Upper lobe of left lung (tissue), 6 donors: ENCODE measurements at places on chromosomes 2 and 18. TPM values are rescaled to one million over a fixed set of nuclear protein-coding genes. Genes with fewer than 3 reads are reported as not detected.

DNA sequence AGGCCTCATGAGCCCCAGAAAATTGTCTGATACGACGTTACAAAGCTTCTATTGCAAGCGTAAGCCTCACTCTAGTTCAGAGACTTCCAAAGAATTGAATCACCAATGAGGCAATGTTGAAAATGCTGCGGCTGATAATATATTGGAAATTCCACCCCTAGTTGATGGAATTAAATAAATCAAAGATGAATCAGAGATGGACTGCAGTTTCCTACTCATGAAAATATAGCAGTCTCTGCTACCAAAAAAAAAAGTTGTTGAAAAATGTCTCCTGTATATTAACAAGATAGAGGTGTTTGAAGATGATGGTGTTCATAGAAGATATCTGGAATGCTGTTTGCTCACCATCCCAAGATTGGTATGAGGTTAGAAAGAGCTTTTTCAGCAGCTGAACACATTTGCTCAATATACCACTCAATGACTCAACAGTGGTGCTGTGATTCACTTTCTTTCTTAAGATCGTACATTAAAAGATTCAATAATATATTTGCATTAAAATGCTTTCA, 99.8 kb upstream of the ARHGAP28 start:
- no peak for DNase-seq

DNA sequence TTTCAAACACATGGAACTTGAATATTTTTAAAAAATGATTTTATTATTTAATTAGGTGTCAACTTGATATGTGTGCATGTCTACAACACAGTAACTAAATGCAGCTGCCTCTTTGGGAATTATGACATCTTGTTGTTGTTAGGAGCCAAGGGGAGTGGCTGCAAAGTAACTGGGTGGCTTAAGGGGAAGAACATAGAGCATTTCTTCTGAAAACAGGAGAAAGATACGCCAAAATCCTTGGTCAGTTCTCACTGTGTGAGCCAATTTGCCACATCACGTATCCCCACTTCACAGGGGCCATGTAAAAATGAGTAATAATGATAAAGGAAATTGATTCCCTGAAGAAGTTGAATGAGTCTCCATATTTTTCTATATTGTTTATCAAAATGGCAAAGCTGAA, 309.8 kb upstream of the COL3A1 start:
- no peak for DNase-seq

The FSHR gene
- not detected for total RNA-seq

- DNase-seq: no peak
Observed at GRCh38 chr2:207321514-207321913, 155.8 kb upstream of the KLF7 start.

GRCh38 chr18:56888978-56889377, 237.8 kb downstream of the WDR7 start:
- DNase-seq: no peak

- no peak for DNase-seq
Observed at GRCh38 chr2:228723599-228723998, 542.1 kb upstream of the SPHKAP start.

DNA sequence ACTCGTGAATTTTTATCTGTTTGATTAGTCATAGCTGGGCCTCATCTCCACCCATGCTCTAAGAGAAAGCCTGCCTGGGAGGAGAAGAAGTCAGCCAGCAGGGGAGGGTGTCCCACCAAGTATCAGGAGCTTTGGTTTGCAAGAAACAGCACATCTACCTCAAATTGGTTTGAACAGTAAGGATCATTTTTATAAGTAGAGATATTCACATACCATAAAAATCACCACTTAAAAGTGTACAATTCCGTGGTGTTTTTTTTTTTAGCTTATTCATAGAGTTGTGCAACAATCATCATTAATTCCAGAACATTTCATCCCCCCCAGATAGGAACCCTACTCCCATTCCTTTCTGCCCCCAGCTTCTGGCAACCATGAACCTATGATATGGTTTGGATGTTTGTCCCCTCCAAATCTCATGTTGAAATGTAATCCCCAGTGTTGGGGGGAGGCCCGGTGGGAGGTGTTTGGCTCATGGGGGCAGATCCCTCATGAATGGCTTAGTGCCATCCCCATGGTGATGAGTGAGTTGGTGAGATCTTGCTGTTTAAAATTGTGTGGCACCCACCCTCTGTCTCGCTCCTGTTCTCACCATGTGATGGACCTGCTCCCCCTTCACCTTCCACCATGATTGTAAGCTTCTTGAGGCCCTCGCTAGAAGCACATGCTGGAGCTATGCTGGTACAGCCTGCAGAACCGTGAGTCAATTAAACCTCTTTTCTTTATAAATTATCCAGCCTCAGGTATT, 36.2 kb upstream of the HS6ST1 start:
- no peak for DNase-seq

DNA sequence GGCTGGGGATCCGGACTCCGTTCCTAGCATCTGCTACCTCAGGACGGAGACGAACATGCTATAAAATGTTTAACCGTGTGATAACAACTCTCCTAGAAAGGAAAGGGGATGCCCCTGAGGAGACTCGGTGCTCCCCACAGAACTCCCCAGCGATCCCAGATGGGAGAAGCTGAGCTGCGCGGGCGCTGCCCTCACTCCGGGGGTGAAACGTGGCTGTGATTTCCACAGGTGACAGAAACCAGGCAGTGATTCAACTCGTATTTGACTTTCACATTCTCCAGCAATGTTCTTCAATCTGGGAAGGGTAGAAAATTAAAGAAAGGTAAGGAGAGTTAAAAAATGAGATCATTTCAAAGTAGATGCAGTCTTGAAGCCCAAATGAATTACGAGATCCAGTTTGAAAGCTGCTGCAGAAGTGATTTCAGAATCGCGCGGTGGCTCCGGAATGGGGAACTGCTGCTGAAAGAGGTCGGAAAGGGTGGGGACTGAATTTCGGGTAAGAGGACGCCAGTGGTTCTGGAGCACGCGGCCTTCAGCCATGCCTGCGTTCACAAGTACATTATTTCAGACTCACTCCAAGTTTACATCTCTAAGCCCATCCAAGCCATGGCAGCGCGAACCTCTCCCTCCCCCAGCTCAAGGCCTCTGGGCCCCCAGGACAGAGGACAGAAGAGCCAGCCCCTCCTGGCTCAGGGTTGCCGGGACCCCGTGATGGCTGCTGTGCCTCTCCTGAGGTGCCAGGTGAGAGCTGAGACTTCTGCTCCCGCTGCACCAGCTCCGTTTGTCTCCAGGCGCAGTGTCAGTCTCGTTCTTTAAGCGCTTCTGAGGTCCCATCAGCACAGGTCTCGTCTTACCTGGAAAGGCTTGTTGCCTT, 39.5 kb downstream of the ADNP2 start:
- DNase-seq: peak; percentile 47

The CXCR1 gene
- total RNA-seq: 3.7 TPM

DNA sequence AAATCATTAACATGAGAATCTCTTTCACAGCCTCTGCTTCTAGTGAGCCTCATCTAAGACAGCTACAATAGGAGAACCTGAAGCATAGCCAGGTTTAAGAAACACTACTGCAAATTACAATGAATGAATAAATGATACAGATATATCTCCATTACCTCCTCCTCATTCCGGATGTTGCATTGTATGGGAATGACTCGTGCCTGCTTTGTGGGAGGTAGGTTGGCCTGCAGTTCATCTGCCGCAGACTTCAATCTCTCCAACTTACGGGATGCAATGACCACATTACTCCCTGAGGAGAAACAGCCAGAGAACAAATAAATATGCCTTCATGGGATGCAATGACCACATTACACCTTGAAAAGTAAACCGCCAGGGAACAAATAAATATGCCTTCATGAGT, 15.4 kb downstream of the PECR start:
- DNase-seq: no peak

The DNAJC5G gene
- total RNA-seq: not detected

- DNase-seq: no peak
Observed at GRCh38 chr2:191126386-191127085, 24.3 kb downstream of the STAT4 start.

DNA sequence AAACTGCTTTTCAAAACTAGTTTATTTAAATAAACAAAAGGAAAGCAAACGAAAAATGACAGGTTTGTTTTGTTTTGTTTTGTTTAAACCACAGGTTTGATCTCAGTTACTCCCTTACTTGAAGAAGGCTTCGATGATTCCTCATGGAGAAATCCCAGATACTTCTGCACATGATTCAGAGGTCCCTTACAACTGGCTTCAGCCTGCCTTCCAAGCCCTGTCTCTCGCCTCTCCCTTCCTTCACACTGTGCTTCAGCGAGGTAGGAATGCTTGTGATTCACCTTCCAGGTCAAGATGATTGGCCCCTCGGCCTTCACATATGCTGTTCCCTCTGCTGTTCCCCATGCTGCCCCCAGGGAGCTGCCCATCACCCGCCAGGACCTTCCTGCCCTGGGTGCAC, 104.1 kb upstream of the ITGA6 start:
- no peak for DNase-seq

DNA sequence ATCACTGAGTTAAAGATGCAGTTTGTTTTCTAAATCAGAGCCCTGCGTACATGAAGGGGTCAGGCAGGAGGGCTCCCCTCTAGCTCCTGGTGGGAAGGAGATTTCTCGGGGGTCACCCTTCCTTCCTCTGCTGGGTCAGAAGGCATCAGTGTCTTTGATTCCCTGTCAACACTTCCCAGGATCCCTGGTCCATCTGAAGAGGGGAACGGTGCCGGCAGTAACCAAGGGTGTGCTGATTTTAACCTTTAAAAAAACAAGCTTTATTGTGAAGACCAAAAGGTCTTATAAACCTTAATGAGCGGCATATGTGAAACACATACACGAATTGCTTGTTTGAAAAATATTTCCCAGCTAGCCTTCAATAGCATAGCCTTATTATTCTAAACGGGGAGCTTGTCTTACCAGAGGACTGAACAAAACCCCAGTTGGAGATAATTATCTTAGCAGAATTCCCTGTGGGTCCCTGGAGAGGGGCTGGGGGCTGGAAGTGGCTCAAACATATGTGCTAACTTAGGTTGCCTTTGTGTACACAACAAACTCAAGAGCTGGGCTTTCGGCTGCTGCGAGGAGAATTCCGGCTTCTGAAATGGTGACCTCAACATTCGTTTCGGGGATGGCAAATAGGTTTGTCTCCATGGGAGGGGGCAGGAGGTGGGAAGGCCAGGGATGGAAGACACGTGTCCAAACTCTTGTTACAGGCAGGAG, 114.9 kb upstream of the MYCN start:
- DNase-seq: no peak

DNA sequence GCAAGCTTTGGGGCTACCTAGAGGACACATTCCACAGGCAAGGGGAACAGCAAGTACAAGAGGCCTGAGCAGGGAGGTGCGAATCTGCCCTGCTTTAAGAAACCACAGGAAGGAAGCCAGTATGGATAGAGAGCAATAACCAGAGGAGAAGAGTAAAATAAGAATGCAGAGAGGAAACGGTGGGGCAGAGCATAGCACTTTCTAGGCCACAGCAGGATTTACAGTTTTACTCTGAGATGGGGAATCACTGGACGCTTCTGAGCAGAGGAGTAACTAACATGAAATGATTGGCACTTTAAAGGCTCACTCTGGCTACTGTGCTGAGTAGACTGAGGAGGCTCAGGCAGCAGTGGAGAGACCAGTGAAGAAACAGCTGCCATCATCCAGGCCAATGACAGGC, 23.8 kb downstream of the AAK1 start:
- DNase-seq: no peak

The PRKAG3 gene
- total RNA-seq: not detected

DNA sequence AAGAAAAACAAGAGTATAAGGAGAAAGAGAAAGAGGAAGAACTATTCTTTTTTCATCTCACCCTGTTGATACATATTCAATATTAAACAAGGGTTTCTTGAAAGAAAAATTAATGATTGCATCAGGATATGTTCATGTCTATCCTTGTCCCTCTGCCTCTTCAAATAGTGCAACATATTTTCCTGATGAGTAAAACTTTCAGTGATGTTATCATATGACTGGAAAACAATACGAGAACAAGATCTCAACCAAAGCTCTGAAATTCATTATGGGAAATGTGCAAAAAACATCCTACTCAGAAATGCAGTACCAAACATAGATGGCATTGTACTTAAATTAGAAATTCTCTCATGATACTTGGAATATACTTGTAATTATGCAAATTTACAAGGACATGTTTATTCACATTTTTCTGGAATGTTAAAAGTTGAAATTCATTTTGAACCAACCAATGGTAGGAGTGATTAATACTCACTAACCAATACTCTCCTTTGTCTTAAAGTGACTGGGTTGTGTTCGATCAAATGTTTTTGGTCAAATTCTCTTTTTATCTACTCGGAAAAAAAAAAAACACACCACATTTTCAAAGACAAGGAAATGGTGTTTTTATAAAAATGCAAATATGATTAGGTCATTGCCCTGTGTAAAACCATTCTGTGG, 148.9 kb upstream of the GULP1 start:
- no peak for DNase-seq

GRCh38 chr2:8379128-8379527, 302.7 kb upstream of the ID2 start:
- no peak for DNase-seq

The NXPH2 gene
- not detected for total RNA-seq

DNA sequence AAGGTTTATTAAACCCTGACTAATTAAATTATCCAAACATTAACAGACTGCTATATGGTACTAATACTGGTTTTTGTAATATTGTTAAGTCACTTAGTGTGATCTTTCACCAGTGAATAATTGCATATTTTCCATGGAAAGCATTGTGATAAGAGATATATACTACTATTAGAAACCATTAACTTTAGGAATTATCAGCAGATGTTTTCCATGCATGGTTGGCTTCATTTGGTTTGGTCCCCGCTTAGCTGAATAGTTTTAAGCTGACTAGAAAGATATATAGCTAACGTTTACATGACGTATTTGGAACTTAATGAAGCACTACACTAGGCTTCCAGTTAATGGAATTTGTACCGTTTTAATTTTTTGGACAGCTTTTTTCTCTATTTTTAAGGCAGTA, 37.9 kb downstream of the LCLAT1 start:
- DNase-seq: no peak
